ENCODE measurements at places on chromosomes 1 and 21. TPM values are rescaled to one million over a fixed set of nuclear protein-coding genes. Genes with fewer than 3 reads are reported as not detected.

GRCh38 chr1:186189156-186189555 lies 185.9 kb downstream of the TPR start:
- no peak overlapping the region for H3K27ac ChIP-seq
- peaks cover 39% of the 10 kb centered on the region for H3K36me3 ChIP-seq
- H3K4me3 ChIP-seq, result no peak overlapping the region
- no peaks in the 10 kb centered on the region for H3K27me3 ChIP-seq

- no peaks in the 10 kb centered on the region for H3K4me1 ChIP-seq
- no peak for DNase-seq
- H3K27me3 ChIP-seq, result no peaks in the 10 kb centered on the region
- no peak overlapping the region for H3K4me3 ChIP-seq
- no peak overlapping the region for H3K27ac ChIP-seq
- H3K36me3 ChIP-seq, result no peaks in the 10 kb centered on the region
Measured at GRCh38 chr1:243715285-243715684, 134.8 kb downstream of the AKT3 start.

MPL gene
- 0.89 TPM for total RNA-seq

SLAMF6 gene
- 2.7 TPM for total RNA-seq

DNA sequence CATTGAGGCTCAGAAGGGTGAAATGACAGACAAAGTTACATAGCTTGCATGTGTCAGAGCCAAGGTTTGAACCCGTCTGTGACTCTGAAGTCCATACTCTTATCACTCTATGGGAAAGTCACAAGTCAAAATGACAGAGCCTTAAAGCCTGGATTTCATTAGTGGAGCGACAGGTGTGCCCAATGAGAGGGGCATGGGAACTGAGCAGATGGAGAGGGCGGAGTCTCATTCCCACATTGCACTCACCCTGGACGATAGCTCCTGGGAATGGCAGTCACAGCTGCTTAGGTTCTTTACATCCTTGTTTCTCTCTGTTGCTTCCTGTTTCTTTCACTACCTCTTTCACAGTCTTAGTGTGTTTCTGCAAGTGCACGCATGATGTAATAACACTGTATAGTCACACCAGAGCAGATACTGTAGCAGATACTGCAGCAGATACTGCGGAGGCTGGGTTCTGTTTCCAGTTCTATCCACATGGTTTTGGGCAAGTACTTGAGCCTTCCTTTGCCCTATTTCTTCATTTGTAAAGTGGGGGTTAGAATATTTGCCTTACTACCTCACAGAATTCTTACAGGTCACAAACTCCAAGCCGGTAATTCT lies 127.2 kb downstream of the ZSCAN20 start:
- H3K4me1 ChIP-seq, result peaks cover 2% of the 10 kb centered on the region
- no peaks in the 10 kb centered on the region for H3K36me3 ChIP-seq
- no peak overlapping the region for H3K4me3 ChIP-seq
- DNase-seq, result no peak

DNA sequence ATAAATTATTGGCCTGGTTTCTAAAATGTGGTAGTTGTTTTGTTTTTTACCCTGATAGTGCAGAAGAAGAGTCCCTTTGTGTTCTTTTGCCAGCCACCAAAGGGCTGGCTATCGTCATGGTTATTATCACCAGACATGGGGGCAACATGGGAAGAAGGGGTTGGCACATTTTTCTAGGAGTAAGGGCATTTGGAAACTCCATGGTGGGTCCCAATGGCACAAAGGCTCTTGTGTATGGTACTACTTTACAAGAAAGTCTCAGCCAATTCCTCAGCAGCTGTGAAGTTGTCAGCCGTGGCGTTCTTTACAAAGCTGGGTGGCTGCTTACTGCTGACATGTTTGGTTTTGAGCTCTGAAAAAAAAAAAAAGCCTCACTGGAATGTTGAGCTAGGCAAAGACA lies 330.4 kb upstream of the ESRRG start:
- H3K36me3 ChIP-seq, result no peaks in the 10 kb centered on the region
- H3K27me3 ChIP-seq, result no peaks in the 10 kb centered on the region
- no peak overlapping the region for H3K4me3 ChIP-seq
- H3K27ac ChIP-seq, result no peak overlapping the region
- no peak for DNase-seq

DNA sequence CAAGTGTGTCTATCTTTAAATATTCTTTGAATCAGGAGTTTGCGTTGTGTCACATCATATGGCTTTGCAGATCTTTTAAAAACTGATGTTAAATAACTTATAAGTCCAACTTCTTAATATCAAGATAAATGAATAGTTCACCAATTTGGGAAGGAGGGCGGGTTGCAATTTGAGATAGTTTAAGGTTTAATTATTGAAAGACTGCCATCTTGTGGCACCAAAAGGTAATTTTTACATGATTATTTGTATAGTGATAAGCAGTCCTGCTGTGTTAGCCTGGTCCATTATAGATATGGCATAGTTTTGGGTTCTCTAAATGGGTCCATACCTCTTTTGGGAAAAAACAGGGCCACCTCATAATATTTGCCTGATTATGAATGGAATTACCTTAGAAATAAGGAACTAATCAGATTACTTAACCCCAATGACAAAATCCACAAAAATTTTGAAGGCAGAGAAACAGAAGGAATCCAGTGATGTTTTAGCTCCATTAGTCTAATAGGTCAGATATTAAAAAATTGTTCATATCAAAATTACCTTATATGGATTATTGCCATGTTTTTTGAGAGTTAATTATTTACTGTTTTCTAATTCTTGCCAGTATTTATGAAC lies 64.3 kb downstream of the PRKAA2 start:
- H3K36me3 ChIP-seq, result peaks cover 38% of the 10 kb centered on the region
- no peak for DNase-seq
- H3K4me3 ChIP-seq, result no peak overlapping the region
- H3K27me3 ChIP-seq, result no peaks in the 10 kb centered on the region
- no peaks in the 10 kb centered on the region for H3K4me1 ChIP-seq
- H3K27ac ChIP-seq, result no peak overlapping the region

- no peak overlapping the region for H3K27ac ChIP-seq
- no peaks in the 10 kb centered on the region for H3K4me1 ChIP-seq
- DNase-seq, result no peak
- H3K4me3 ChIP-seq, result no peak overlapping the region
Measured at GRCh38 chr1:33640114-33640660, 167.7 kb downstream of the ZSCAN20 start.

GRCh38 chr1:14543191-14543840 lies 55.2 kb upstream of the KAZN start:
- H3K36me3 ChIP-seq, result no peaks in the 10 kb centered on the region
- peaks cover 11% of the 10 kb centered on the region for H3K27me3 ChIP-seq
- H3K27ac ChIP-seq, result peak overlapping the region; percentile 5
- H3K4me1 ChIP-seq, result no peaks in the 10 kb centered on the region
- no peak for DNase-seq
- H3K4me3 ChIP-seq, result no peak overlapping the region

MAP1LC3C gene
- total RNA-seq, result 0.28 TPM

DNA sequence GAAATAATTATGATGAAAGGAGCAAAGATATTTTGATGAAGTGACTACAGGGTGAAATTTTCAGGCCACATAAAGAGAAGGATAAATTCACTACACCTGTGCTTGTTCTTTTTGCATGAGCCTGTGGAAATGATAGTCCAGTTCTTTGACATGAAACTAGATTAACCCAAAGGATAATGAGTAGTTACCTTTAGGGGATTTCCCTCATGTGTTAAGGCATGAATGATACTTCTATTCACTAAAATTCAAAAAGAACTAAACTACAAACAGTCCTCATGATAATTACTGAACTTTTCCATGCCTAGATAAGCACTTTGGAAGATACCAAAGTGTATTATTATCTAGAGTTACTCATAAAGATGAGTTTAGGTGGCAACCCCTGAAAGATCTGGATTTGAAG lies 244.3 kb downstream of the PTPRC start:
- H3K36me3 ChIP-seq, result no peaks in the 10 kb centered on the region
- no peak for DNase-seq
- no peak overlapping the region for H3K27ac ChIP-seq
- peaks cover 18% of the 10 kb centered on the region for H3K4me1 ChIP-seq

C1QC gene
- total RNA-seq, result 21.7 TPM

DNA sequence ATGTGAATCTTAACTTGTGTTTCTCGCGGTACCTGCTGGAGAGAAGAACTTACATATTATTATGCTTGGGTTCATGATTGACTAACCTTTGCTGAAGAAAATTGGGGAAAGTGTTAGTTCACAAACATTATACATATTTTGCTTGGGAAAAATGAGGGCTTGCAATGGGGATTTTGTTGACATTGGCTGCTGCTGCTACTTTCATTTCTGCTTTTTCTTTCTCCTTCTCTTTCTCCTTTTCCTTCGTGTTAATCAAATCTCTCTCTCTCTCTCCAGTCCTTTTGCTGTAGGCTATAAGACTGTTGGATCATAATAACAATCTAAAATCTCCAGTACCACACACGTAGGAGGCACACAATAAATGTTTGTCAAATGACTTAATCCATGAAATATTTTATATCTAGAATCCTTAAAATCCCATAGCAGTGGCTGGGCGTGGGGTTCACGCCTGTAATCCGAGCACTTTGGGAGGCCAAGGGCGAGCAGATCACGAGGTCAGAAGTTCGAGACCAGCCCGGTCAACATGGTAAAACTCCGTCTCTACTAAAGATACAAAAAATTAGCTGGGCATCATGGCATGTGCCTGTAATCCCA lies 23.0 kb downstream of the IRF2BP2 start:
- DNase-seq, result no peak
- no peaks in the 10 kb centered on the region for H3K27me3 ChIP-seq
- H3K4me1 ChIP-seq, result peaks cover 34% of the 10 kb centered on the region

CLCNKB gene
- total RNA-seq, result 2.7 TPM

- H3K27me3 ChIP-seq, result no peaks in the 10 kb centered on the region
- H3K4me3 ChIP-seq, result no peak overlapping the region
- H3K4me1 ChIP-seq, result no peaks in the 10 kb centered on the region
- H3K36me3 ChIP-seq, result no peaks in the 10 kb centered on the region
- no peak overlapping the region for H3K27ac ChIP-seq
Measured at GRCh38 chr1:15034656-15035055, 118.9 kb upstream of the TMEM51 start.

- H3K4me3 ChIP-seq, result no peak overlapping the region
- peak; percentile 50 for DNase-seq
- H3K27me3 ChIP-seq, result no peaks in the 10 kb centered on the region
Measured at GRCh38 chr1:9441451-9442133, 97.7 kb upstream of the SLC25A33 start.

DNA sequence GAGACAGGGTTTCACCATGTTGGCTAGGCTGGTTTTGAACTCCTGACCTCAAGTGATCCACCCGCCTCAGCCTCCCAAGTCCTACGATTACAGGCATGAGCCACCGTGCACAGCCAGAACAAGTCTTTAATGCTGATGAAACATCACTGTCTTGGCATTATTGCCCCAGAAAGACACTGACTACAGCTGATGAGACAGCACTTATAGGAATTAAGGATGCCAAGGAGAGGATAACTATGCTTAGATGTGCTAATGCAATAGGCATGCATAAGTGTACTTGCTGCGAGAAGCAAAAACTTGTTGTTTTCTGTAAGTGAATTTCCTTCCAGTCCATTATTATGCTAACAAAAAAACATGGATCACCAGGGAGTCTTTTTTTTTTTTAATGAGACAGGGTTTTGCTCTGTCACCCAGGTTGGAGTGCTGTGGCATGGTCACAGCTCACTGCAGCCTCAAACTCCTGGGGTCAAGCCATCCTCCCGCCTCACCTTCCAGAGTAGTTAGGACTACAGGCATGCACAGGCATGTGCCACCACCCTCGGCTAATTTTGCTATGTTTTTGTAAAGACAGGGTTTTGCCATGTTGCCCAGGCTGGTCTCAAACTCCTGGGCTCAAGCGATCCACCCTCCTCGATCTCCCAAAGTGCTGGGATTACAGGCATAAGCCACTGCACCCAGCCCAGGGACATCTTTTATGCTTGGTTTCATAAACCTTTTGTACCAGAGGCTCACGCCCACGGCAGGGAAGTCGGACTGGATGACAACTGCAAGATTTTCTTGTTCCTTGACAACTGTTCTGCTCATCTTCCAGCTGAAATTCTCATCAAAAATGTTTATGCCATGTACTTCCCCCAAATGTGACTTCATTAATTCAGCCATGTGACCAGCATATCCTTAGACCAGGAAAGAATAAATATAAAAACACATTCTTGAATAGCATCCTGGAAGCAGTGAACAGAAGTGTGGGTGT lies 23.1 kb downstream of the RHEX start:
- H3K4me3 ChIP-seq, result no peak overlapping the region
- H3K36me3 ChIP-seq, result no peaks in the 10 kb centered on the region
- no peak overlapping the region for H3K27ac ChIP-seq
- H3K4me1 ChIP-seq, result no peaks in the 10 kb centered on the region
- no peaks in the 10 kb centered on the region for H3K27me3 ChIP-seq
- no peak for DNase-seq

DNA sequence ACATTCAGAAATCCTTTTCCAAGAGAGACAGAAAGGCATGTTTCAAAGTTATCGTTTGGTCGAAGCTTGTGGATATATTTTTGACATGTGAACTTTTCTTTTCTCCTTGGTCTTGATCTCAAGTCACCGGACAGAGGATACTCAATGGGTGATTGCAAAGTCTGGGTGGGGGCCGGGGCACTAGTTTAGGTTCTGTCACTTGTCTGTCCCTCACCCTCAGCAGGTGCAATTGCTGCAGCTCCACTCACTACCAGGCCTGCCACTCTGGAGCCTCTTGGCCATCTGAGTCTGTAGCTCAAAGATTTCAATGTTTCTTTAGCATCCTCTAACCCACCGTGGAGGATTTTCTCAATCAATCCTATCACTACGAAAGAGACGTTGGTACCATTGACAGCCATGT lies 246.0 kb upstream of the C1orf174 start:
- no peaks in the 10 kb centered on the region for H3K36me3 ChIP-seq
- DNase-seq, result no peak
- H3K27me3 ChIP-seq, result peaks cover 33% of the 10 kb centered on the region
- no peak overlapping the region for H3K27ac ChIP-seq

- H3K27me3 ChIP-seq, result no peaks in the 10 kb centered on the region
- no peaks in the 10 kb centered on the region for H3K4me1 ChIP-seq
- no peak overlapping the region for H3K27ac ChIP-seq
- DNase-seq, result no peak
Measured at GRCh38 chr1:216168546-216168945, 254.7 kb downstream of the USH2A start.

- peak overlapping the region; percentile 93 for H3K27ac ChIP-seq
- H3K36me3 ChIP-seq, result no peaks in the 10 kb centered on the region
- no peaks in the 10 kb centered on the region for H3K27me3 ChIP-seq
- peak; percentile 30 for DNase-seq
- peaks cover 75% of the 10 kb centered on the region for H3K4me1 ChIP-seq
Measured at GRCh38 chr1:109392037-109392787, 5.5 kb downstream of the SORT1 start.

APOBEC4 gene
- not detected for total RNA-seq
